CD14-positive monocyte (primary cell): ENCODE measurements at places on chromosomes 5 and 9. TPM values are rescaled to one million over a fixed set of nuclear protein-coding genes. Genes with fewer than 3 reads are reported as not detected.

GRCh38 chr9:9004810-9005209, 1205.2 kb upstream of the DMAC1 start:
- no peaks in the 10 kb centered on the region for H3K36me3 ChIP-seq
- no peak overlapping the region for H3K4me3 ChIP-seq
- no peak for DNase-seq
- H3K4me1 ChIP-seq, result no peaks in the 10 kb centered on the region
- no peak overlapping the region for H3K27ac ChIP-seq
- no peaks in the 10 kb centered on the region for H3K27me3 ChIP-seq

The SLC22A4 gene
- 13.0 TPM for polyA plus RNA-seq

GRCh38 chr9:101639311-101639710, 44.5 kb upstream of the PPP3R2 start:
- no peaks in the 10 kb centered on the region for H3K36me3 ChIP-seq
- H3K27ac ChIP-seq, result no peak overlapping the region
- H3K4me1 ChIP-seq, result peaks cover 9% of the 10 kb centered on the region
- DNase-seq, result no peak

The MCC gene
- not detected for polyA plus RNA-seq

GRCh38 chr9:14311956-14312685, 1.8 kb downstream of the NFIB start:
- no peak overlapping the region for H3K27ac ChIP-seq
- no peaks in the 10 kb centered on the region for H3K36me3 ChIP-seq
- peaks cover 21% of the 10 kb centered on the region for H3K4me1 ChIP-seq
- no peak for DNase-seq
- H3K4me3 ChIP-seq, result no peak overlapping the region

The ANKRD34B gene
- polyA plus RNA-seq, result 0.66 and 2.0 TPM in 2 replicates

DNA sequence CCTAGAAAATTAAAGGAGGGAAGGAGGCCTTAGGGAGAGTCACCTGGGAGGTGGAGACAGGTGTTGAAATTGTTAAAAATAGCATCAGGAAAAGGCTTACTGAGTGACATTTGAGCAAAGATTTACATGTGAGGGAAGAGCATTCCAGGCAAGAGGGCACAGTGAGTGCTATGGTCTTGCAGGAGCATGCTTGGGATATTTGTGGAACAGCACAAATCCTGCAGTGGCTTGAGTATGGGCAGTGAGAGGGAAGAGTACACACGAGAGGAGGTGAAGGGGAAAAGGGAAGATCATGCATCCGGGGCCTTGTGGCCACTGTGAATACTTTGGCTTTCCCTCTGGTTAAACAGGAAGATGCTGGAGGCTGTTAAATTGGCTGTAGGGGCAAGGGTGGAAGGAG, 36.6 kb downstream of the ACER2 start:
- H3K27ac ChIP-seq, result no peak overlapping the region
- H3K27me3 ChIP-seq, result no peaks in the 10 kb centered on the region
- no peaks in the 10 kb centered on the region for H3K36me3 ChIP-seq
- no peaks in the 10 kb centered on the region for H3K4me1 ChIP-seq
- H3K4me3 ChIP-seq, result no peak overlapping the region

DNA sequence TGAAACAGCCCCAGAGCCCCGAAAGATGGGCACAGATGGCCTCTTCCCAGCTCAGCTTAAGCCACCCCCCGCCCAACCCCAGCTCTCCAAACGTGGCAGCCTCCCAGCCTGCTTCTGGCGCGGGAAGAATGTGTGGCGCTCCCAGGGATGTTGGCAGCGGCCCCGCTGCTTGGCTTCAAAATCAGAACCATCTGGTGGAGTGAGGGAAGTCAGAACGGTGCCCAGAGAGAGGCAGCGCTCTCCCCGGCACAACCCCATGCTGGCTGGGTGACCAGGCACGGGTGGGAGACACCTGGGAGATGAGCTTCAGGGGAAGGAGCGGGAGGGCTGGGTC, 72.7 kb upstream of the ORM1 start:
- no peak overlapping the region for H3K27ac ChIP-seq
- H3K4me1 ChIP-seq, result no peaks in the 10 kb centered on the region
- H3K27me3 ChIP-seq, result no peaks in the 10 kb centered on the region
- no peak overlapping the region for H3K4me3 ChIP-seq

The GABRA1 gene
- polyA plus RNA-seq, result not detected in 2 replicates

GRCh38 chr5:61866930-61867329, 439.1 kb upstream of the KIF2A start:
- H3K4me3 ChIP-seq, result no peak overlapping the region
- H3K36me3 ChIP-seq, result no peaks in the 10 kb centered on the region
- no peak overlapping the region for H3K27ac ChIP-seq
- no peaks in the 10 kb centered on the region for H3K27me3 ChIP-seq
- H3K4me1 ChIP-seq, result no peaks in the 10 kb centered on the region
- no peak for DNase-seq

DNA sequence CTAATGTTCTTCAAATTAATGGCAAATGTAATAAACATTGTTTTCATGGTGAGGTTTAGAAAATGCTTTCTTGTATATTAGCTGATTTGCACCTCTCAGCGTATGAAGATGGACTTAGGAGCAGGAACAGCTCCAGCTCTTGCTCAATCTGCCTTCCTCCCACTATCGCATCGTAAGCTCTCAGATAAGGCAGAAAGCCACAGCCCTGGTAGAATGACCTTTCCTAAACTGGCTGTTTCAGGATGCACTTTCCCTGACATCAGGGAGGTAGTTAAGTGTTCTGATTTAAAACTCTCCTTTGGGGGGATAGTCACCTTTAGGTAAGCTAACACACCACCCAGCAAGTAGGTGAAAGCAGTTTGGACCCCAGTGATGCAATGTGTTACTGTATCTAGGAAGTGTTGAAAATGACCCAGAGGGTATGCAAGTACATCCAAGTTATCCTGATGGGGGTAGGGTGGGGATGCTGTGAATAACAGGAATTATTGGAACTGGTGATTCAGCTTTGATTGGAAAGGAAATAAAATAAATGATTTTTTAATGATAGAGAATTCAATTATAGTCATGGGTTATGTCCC, 72.3 kb downstream of the LMNB1 start:
- no peak overlapping the region for H3K4me3 ChIP-seq
- peaks cover 6% of the 10 kb centered on the region for H3K4me1 ChIP-seq
- H3K27ac ChIP-seq, result no peak overlapping the region
- H3K27me3 ChIP-seq, result no peaks in the 10 kb centered on the region
- peaks cover 6% of the 10 kb centered on the region for H3K36me3 ChIP-seq

GRCh38 chr9:106816524-106816923, 46.4 kb upstream of the ZNF462 start:
- no peak overlapping the region for H3K27ac ChIP-seq
- H3K4me1 ChIP-seq, result no peaks in the 10 kb centered on the region
- no peaks in the 10 kb centered on the region for H3K27me3 ChIP-seq
- DNase-seq, result no peak

GRCh38 chr5:123571927-123572326, 60.0 kb downstream of the CSNK1G3 start:
- DNase-seq, result no peak
- no peak overlapping the region for H3K4me3 ChIP-seq
- H3K27me3 ChIP-seq, result no peaks in the 10 kb centered on the region
- H3K36me3 ChIP-seq, result peaks cover 15% of the 10 kb centered on the region

DNA sequence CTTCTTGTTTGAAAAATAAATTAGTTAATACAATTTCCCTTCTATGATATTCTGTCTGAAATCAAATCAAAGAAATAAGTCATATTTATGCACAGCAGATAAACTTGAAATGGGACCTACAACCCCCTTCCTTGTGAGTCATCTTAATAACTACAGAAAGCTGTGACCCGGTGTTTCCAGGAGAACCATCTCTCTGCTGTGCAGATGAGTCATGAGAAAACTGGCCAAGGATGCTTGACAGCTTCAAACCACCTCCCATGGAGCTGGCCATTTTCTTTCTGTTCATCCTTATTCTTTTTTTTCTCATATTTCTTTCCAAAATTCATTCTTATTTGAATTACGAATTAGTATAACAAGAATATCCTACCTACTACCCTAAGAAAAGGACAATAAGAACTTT, 43.4 kb upstream of the NR4A3 start:
- H3K36me3 ChIP-seq, result no peaks in the 10 kb centered on the region
- H3K27me3 ChIP-seq, result no peaks in the 10 kb centered on the region
- no peak overlapping the region for H3K27ac ChIP-seq
- H3K4me3 ChIP-seq, result no peak overlapping the region

The ORM1 gene
- polyA plus RNA-seq, result 2.8 TPM

GRCh38 chr9:78074385-78075291, 43.0 kb upstream of the GNAQ start:
- H3K27me3 ChIP-seq, result no peaks in the 10 kb centered on the region
- no peak overlapping the region for H3K27ac ChIP-seq
- DNase-seq, result no peak

The KIAA0825 gene
- polyA plus RNA-seq, result 0.56 TPM

DNA sequence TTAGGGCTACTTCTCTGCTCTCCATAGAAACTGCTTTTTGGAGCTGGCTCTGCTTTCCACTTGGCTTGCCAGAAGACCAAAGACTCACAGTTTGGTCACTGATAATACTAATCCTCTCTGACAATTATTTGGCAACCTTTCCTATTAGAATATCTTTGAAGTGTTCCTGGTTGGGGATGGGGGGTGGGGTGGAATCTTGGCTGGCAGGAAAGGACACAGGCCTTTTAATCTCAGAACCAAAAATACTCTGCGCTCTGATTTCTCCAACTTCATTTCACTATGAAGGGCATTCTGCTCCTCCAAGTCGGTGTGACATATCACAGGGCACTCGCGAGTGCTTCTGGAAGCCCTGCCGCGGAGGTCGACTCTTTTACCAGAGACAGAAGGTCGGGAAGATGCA, 1329.0 kb upstream of the WWC1 start:
- DNase-seq, result no peak
- no peaks in the 10 kb centered on the region for H3K27me3 ChIP-seq
- no peaks in the 10 kb centered on the region for H3K4me1 ChIP-seq
- H3K27ac ChIP-seq, result no peak overlapping the region
- no peak overlapping the region for H3K4me3 ChIP-seq
- H3K36me3 ChIP-seq, result no peaks in the 10 kb centered on the region

- H3K4me1 ChIP-seq, result no peaks in the 10 kb centered on the region
- no peak for DNase-seq
- no peaks in the 10 kb centered on the region for H3K27me3 ChIP-seq
- no peaks in the 10 kb centered on the region for H3K36me3 ChIP-seq
These were observed 599.7 kb upstream of the FTMT start for GRCh38 chr5:121251954-121252353.

- no peak overlapping the region for H3K4me3 ChIP-seq
- no peak overlapping the region for H3K27ac ChIP-seq
- no peaks in the 10 kb centered on the region for H3K27me3 ChIP-seq
These were observed 524.4 kb upstream of the CHD1 start for GRCh38 chr5:99453196-99453595.

The TRMT10B gene
- 5.2 TPM for polyA plus RNA-seq

- no peaks in the 10 kb centered on the region for H3K27me3 ChIP-seq
- no peaks in the 10 kb centered on the region for H3K4me1 ChIP-seq
- H3K27ac ChIP-seq, result no peak overlapping the region
- DNase-seq, result no peak
These were observed 1469.0 kb upstream of the ACO1 start for GRCh38 chr9:30915451-30915850.

- peaks cover 7% of the 10 kb centered on the region for H3K4me1 ChIP-seq
- no peak for DNase-seq
- H3K36me3 ChIP-seq, result peaks cover 8% of the 10 kb centered on the region
- H3K27me3 ChIP-seq, result no peaks in the 10 kb centered on the region
- no peak overlapping the region for H3K27ac ChIP-seq
- no peak overlapping the region for H3K4me3 ChIP-seq
These were observed 173.4 kb downstream of the NR3C1 start for GRCh38 chr5:143229896-143230675.

The ZCCHC9 gene
- polyA plus RNA-seq, result 5.5 and 10.6 TPM in 2 replicates

DNA sequence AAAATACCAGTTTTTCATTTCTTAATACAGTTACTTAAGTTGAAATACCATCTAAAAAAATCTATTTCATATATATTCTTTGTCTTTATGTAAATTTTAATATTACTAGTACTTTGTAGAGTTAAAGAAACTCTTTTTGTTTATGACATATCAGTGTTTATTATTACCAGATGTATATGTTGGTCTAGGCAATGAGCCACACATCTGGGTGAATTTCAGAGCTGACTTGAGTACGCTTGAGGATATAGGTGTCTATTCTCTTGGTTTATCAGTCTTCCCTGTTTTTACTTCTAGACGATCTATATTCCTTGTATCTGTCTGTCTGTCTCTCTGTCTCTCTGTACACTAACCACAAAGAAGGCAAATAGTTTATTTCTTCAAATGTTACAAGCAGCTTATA, 2.9 kb downstream of the SMAD5 start:
- peaks cover 9% of the 10 kb centered on the region for H3K4me1 ChIP-seq
- no peak overlapping the region for H3K27ac ChIP-seq
- peaks cover 4% of the 10 kb centered on the region for H3K27me3 ChIP-seq
- H3K36me3 ChIP-seq, result no peaks in the 10 kb centered on the region
- no peak for DNase-seq

GRCh38 chr5:12322042-12322441, 417.8 kb upstream of the CTNND2 start:
- H3K27ac ChIP-seq, result no peak overlapping the region
- DNase-seq, result no peak
- H3K36me3 ChIP-seq, result no peaks in the 10 kb centered on the region
- H3K4me1 ChIP-seq, result no peaks in the 10 kb centered on the region
- H3K27me3 ChIP-seq, result no peaks in the 10 kb centered on the region
- H3K4me3 ChIP-seq, result no peak overlapping the region

The F2RL1 gene
- 11.4 TPM for polyA plus RNA-seq

GRCh38 chr5:7324919-7325318, 71.0 kb upstream of the ADCY2 start:
- no peak for DNase-seq
- H3K27me3 ChIP-seq, result no peaks in the 10 kb centered on the region
- H3K36me3 ChIP-seq, result no peaks in the 10 kb centered on the region
- H3K4me1 ChIP-seq, result no peaks in the 10 kb centered on the region
- H3K27ac ChIP-seq, result no peak overlapping the region

DNA sequence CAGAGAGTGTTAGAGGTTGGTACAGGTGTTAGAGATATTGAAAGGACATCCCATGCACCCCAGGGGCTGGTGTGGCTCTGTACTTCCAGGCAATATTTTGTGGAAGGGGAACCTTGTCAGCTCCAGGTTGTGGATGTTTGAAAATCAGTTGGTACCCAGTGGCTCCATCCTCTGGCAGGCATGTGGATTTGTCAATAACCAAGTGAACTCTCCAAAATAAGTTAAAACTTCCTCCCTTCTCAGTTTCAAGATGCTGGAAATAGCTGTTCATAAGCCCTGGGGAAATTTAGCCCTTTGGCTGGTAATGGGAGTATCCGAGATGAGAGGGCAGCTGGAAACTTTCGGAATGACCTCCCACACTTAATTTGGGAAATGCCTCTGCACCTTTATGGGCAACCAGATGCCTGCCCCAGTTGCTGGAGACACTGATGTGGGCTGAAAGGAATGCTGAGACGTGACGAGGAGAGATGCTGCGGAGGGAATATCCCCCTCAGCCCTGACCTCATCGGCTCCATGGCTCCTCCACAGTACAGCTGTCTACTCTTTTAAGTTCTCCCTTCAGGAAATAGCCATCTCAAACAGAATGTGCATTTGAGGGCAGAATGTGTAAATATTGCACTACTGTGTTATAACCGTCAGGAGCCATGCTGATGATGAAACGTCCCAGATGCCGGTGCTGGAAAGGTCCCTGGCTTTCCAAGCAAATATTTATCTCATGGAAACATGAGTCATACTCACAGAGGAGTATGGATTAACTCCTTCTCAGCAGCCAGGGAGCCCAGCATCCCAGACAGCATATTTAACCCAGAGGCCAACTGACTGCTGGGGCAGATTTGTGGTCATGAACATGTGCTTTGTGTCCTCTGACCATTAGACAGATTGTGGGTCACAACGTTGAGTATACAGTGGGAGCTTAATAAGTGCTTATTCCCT, 29.5 kb downstream of the TGFBI start:
- no peak overlapping the region for H3K4me3 ChIP-seq
- H3K27ac ChIP-seq, result no peak overlapping the region
- H3K4me1 ChIP-seq, result no peaks in the 10 kb centered on the region
- peaks cover 100% of the 10 kb centered on the region for H3K36me3 ChIP-seq
- DNase-seq, result no peak

The ACER2 gene
- not detected for polyA plus RNA-seq

The FOXD4L5 gene
- polyA plus RNA-seq, result not detected in 2 replicates
